ENCODE measurements at places on chromosomes 16 and 17.
A peak's percentile ranks its signal among the peaks of the same experiment; 100 is the strongest.

- DNase-seq = no peak
Observed at GRCh38 chr16:30040221-30040620, 9.2 kb upstream of the TLCD3B start.

- DNase-seq = no peak
Observed at GRCh38 chr17:60508384-60508980, 17.6 kb downstream of the APPBP2 start.

- no peak for DNase-seq
Observed at GRCh38 chr16:49350265-49351095, 23.1 kb upstream of the C16orf78 start.

GRCh38 chr16:89981414-89981813, 32.9 kb downstream of the DEF8 start:
- DNase-seq = no peak

DNA sequence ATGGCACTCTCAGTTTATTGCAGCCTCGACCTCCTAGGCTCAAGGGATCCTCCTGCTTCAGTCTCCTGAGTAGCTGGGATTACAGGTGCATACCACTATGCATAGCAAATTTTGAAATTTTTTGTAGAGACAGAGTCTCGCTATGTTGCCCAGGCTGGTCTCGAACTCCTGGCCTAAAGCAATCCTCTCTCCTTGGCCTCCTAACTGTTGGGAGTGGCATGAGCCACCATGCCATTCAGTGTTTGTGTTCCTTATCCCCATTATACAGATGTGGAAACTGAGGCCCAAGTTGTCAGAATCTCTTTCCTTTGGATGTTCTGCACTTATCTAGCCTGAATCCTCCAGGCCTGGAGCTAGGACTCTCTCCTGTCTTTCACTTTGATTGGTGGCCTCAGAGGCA, 40.8 kb upstream of the NKD1 start:
- no peak for DNase-seq

- no peak for DNase-seq
Observed at GRCh38 chr17:81579298-81579697, 27.1 kb upstream of the FAAP100 start.

DNA sequence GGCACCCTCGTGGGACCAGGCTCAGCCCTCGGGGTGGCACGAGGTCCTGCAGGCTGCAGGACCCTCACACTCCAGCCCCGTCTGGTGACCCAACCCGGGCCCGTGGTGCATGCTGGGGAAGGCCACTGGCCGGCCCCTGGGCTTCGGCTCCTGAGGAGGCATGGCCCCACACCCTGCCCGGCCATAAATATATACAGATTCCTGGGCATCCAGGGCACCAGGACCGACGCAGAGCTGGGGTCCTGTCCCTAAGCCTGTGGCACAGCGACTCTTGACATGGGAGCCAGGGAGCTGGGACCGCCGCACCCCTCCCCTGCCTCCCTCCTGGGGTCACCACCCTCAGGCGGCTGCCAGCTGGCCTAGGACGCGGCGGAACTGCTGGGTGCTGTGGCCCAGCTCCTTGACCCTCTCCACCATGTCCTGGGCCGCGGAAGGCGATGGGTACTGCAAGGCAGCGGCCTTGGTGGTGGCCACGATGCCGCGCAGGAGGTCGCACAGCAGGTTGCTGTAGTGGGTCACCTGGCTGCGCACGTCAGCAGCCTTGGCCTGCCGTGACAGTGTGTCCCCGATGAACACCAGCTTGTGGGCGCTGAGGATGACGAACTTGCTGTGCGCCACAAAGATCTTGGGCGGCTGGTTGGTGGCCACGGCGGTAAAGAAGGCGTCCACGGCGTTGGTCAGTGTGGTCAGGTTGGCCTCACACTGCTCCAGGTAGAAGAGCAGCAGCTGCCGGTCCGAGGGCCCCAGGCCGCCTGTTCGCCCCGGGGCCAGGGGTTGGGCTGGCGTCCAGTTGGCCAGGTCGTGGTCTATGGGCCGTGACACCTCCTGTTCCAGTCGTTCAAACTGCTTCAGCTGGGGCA, 10.6 kb downstream of the CTRB1 start:
- no peak for DNase-seq

- no peak for DNase-seq
Observed at GRCh38 chr16:14609716-14610115, 20.3 kb downstream of the PARN start.

DNA sequence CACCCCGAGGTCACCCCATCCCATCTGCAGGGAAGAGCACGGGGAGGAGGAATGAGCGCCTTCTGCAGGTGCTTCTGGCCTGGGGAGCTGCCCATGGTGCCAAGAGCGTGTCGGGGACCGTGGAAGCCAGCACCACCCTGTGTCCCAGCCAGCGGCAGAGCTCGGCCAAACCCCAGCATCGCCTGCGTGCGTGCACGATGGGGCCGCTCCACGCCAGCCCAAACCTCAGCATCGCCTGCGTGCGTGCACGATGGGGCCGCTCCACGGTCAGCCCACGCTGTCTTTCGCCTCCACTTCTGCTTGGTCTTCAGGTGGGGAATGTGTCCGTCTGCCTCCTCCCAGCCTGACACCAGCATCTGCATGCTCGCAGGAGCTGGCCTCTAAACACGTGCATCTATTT, 13.9 kb downstream of the GALNS start:
- DNase-seq = no peak

GRCh38 chr17:21399474-21400186, 23.5 kb downstream of the KCNJ12 start:
- DNase-seq = no peak

DNA sequence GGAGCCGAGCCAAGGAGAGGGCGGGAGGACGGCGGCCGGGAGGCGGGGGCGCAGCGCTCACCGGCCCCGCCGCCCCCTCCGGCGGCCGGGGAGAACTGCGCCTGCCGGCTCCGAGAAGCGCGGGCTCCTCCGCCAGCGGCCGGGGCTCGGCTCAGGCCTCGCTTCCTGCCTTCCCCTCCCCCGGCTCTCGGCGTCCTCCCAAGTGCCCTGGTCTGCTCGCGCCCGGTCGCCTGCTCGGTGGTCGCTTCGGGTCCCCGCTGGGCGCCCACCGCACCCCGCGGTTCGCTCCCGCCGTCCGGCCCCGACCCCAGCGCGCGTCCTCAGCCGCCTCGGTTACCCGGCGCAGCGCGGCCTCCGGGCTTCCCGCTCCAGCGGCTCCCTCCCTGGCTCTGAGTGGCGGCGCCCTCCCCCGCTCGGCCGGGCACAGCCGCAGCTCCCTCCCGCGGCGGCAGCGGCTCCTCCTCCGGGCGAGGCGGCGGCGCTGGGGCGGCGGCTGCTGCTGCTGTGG, 313 bp downstream of the UBTF start:
- peak; percentile 61 for DNase-seq

GRCh38 chr17:76022973-76023899, 3.9 kb downstream of the EVPL start:
- DNase-seq = no peak

DNA sequence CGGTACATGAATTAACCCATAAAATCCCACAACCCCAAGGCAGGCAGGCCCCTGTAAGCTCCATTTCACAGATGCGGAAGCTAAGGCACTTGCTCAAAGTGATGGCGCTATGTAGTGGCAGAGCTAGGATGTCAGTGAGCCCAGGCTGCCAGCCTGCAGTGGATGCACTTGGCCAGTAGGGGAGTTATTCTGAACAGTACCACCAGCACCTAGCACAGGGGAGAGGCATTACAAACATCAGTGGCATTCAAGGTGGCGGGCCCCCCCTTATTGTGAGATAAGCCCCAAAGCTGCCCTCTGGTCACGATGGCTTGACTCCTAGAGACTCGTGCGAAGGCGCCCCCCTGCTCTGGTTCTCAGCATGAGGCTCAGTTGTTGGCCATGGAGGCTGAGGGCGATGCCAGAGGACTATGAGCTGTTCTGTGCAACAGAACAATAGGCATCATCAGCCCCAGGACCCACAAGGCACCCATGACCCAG, 33.8 kb downstream of the GTF3C1 start:
- no peak for DNase-seq

DNA sequence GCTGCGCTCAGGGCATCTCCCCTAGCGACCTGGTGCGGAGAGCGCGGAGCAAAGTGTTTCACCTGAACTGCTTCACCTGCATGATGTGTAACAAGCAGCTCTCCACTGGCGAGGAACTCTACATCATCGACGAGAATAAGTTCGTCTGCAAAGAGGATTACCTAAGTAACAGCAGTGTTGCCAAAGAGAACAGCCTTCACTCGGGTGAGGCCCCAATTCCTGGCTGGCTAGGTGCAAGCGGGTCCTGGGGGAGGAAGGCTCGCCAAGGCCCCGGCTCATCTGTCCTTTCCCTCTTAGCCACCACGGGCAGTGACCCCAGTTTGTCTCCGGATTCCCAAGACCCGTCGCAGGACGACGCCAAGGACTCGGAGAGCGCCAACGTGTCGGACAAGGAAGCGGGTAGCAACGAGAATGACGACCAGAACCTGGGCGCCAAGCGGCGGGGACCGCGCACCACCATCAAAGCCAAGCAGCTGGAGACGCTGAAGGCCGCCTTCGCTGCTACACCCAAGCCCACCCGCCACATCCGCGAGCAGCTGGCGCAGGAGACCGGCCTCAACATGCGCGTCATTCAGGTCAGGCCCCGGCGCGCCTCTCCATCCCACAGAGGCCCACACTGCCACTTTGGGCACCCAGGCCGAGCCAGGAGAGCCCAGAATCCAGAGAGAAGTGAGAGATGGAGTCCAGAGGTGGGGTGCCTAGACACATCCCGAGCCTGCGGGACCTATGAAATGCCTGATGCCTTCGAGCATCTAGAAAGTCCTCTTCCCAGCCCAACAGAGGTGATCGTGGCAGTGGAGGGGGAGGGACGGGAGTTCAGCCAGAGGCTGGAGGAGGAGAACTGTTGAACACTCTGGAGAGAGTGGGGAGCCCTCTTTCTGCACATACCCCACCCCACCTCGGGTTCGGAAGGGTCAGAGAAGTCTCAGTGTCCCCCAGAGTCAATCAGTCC, 3.3 kb downstream of the LHX1 start:
- DNase-seq = no peak

DNA sequence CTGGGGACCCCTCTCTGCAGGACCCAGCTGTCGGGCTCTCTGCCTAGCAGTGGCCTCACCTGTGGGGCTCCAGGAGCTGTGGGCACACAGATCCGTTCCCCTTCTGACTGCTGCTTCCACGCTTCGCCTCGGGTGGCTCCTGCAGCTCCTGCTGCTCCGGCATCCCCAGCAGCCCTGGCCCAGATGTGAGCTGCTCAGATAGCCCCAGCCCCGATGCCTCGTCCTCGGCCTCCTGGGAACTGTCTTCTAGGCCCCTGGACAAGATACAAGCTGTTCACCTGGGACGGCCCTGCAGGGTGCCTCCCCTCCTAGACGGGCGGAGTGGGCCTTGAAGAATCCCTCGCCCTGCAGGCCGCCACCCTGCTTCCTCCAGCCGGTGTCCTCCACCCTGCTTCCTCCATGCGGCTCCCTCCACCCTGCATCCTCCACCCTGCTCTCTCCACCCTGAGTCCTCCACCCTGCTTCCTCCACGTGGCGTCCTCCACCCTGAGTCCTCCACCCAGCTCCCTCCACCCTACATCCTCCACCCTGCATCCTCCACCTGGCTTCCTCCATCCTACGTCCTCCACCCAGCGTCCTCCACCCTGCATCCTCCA, 11.0 kb downstream of the EMC6 start:
- no peak for DNase-seq

- DNase-seq = no peak
Observed at GRCh38 chr17:57669671-57670529, 75.2 kb downstream of the CCDC182 start.

DNA sequence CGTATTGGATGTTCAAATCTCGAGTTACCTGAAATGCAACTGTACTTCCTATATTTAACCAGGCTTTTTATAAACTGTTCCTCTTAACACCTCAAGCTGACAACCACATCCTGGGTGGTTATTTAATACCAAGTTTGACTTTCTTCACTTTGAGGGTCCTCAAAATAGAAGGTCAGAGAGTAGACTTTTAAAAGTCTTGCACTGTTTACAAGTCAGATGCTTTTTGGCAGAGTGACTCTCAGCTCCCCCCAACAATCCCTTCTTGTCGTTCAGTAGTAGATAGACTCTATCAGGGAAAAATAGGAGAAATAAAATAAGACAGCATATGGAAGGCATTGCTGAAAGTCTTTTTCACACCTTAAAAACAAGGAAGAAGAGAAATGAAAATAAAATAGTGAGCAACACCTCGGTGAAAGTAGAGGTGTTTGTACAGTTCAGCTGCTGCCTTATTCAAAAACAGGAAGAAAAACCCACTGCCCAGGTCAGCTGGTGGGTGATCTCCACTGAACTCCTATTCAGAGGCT, 650.4 kb downstream of the WWOX start:
- no peak for DNase-seq

GRCh38 chr16:66931665-66932064, 2.5 kb downstream of the CIAO2B start:
- no peak for DNase-seq

DNA sequence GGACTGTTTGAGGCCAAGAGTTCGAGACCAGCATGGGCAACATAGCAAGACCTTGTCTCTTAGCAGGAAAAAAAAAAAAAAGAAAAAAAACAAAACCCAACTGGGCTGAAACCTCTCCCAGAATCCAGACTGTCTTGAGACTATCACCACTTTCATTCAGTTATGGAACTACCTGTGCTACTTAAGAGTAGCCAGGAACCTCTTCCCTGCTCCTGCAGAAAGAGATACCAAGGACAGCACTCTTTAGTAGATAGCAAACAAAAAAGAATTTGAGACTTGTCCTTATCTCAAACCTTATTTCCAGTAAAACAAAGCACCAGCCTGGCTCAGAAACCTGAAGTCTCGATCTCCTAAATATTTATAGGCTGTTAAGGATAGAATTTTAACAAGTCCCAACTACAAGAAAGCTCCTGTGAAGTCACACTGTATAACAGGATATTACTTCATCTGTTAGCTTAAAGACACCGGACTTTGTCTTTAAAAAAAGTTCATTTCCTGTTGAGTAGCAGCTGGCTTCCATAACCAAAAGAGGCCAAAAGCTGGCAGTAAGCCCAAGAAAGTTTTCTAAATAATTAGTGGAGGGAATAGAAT, 5.1 kb downstream of the CDR2 start:
- no peak for DNase-seq

DNA sequence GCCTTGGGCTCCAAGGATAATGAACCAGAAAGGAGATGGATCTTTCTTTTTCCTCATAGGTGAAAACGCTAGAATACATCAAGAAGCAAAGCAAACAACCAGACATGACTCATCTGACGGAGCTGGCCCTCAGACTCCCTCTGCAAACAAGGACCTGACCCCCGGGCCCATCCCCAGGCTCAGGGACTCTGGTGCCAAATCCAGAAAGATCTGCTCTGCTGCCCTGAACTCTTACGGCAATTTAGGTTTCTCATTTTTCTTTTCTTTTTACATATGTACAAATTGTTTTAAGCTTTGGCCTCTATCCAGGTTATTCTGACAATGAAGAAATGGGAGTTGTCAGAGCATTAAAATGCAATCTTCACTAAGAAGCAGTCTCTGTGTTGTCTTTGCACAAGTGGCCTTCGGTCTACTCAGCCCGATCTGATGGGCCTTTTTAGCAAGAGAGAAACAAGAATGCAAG, 17.7 kb downstream of the KNOP1 start:
- no peak for DNase-seq

DNA sequence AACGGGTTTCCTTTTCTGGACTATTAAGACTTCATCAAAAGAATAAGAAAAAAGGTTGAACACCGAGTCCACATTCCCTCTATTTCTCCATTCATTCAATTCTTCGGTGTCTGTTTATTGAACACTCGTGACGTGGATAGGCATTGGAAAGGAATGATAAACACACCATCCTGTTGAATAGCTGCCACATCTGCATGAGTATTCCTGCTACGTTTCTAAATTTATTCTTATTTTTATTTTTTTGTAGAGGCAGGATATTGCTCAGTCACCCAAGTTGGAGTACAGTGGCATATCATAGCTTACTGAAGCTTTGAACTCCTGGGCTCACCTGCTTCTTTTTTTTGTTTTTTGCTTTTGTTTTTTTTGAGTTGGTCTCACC, 80.8 kb upstream of the CIBAR2 start:
- DNase-seq = no peak
